ENCODE measurements at places on chromosomes 6 and 20.

GRCh38 chr6:166488701-166489100 lies 97.8 kb downstream of the RAMACL start:
- no peak for DNase-seq

- DNase-seq, result no peak
These were observed 99.1 kb upstream of the PRSS16 start for GRCh38 chr6:27148404-27148795.

DNA sequence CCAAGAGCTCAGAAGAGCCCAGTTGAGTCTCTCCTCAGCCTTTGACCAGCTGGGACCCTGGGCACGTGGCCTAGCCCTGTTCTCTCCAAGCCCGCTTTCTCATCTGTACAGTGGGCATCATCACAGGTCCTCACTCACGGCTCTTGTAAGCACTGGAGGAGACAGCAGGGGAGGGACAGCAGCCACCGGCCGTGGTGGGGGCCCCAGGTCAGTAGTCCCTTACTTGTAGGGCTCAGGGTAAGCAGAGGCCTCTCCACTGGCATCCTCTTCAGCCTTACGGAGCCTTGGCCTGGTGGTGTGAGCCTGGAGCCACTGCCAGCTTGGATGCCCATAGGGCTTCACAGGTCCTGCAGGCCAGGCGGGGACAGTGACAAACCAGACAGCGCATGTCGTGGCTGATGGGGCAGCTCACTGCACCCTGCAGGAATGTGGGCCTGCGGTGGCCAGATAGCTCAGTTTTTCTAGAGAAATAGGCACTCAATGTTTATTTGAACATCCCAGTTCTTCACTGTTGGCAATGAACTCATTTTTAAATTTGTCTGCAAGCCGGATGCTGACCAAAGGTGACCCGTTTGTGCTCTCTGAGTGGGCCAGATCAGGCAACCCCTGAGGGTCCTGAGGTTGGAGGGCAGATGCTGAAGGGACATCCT lies 65.1 kb downstream of the ADNP start:
- no peak for DNase-seq

DNA sequence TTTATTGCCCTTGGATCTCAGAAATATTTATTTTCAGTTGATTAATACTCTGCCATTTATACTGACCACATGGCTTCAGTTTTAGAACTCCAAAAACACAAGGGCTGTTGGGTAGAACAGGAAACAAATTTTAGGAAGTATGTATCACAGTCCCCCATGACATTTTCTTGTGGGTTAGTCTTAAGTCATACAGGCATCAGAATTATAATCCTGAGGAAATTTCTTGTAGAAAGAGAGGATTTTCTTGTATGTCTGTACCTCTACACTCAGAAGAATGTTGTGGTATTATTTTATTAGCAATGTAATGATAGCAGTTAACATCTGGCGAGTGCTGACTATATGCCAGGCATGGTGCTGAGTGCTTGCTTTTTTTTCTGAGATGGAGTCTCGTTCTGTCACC lies 302.9 kb downstream of the CLIC5 start:
- no peak for DNase-seq

- no peak for DNase-seq
These were observed 48.9 kb downstream of the PRDM1 start for GRCh38 chr6:106134906-106135634.

DNA sequence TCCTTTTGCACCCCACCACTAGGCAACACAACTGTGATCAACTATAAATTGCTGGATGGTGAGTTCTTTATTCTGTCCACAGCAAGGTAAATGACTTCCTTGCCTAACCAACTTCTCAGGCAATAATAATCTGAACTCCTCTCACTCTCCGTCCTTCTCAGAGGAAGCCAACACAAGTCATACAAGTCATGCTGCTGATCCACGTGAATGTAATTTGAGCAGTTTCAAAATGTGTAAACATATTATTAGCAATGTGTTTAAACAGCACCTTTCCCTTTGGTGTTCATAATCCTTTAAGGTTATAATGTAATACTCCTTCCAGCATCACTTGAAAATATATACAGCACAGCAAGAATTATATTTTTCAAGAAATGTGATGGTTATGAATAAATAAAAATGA lies 127.9 kb downstream of the QRSL1 start:
- DNase-seq, result no peak

GRCh38 chr20:6506906-6507305 lies 260.6 kb upstream of the BMP2 start:
- DNase-seq, result no peak

- no peak for DNase-seq
These were observed 70.9 kb downstream of the CD40 start for GRCh38 chr20:46188866-46189541.

GRCh38 chr20:39974966-39975501 lies 714.0 kb downstream of the MAFB start:
- no peak for DNase-seq

All from RPMI8226 (cell line).